ENCODE measurements at places on chromosomes 3 and 15.

DNA sequence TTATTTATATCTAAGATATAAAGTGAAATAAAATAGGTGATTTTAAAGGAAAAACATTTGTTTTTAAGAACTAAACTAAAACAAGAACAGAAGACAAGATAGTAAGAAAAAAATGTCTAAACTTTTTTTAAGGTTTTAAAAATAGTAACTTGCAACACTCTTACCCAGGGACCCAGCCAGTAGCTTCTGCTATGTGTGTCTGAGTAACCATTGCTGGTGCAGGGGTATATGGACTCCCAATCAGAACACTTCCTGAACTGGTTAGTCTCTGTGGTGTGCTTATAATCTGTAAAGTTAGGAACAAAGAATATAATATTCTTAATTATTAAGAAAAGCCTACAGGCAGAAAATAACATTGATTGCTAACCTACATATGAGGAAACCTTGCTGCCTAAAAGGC, 118.4 kb downstream of the ATP1B3 start:
- DNase-seq: no peak

DNA sequence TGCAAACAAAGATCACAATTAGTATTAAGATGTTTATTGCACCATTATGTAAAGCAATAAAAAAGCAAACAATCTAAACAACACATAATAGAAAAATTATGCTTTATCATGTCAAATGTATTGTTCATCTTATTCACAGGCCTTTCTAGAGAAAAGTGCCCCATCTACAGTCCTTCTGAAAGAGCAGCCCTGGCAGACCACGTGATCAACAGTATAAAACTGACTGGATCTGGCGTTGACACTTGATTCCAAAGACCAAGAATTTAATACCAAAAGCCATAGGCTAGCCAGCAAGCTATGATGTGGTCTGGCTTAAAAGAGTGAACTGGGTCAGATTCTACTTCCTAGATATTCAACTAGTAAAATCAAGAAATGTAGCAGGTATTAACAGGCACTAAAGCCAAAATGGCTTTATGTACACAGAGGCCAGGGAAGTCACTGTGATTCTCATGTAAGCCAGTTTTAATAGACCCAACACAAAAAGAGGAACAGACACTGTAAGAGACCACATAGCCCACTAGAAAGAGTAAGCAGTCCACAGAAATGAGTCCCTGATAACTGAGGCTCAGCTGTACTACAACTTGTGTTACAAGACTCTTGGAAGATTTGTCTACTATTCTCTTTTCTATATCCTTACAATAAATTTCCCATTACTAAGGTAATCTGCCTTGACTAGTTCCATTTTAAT, 32.5 kb downstream of the DMXL2 start:
- DNase-seq: no peak

DNA sequence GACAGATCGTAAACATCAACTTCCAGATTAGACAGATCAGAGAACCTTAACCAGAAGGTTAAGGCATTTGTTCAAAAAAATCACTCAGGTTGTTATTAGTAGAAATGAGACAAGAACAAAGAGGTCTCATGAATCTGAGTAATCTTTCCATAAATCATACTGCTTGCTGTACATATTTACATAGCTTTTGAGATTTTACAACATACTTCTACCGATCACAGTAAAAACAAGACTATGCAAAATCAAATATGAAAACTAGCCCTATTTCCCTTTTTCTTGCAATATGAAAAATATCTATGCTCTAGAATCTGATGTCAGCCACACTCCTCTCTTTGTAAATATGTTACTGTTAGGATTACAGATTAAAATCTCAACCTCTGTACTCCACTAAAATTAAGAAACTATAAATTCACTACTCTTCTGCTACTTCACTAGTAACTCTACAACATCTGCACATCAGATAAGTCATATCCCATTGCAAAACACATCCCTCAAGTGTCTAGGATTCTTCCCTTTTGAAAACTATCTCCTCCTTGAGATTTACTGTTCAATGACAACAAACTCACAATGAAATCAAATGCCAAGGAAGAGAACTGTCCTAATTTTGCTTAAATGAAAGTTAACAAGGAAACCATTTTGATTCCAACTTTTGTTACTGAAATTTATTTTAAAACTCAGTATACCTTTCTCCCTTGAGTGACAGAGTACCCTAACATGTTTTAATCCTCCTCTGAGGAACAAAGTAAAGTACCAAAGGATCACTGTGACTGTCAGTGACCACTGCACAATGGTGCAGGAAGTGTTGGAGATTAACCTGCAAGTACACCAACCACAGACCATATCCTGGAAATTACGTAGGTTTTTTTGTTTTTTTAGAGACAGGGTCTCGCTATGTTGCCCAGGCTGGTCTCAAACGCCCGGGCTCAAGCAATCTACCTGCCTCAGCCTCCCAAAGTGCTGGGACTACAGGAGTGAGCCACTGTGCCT, 12.8 kb downstream of the DCUN1D1 start:
- DNase-seq: no peak

GRCh38 chr15:96392380-96393208, 62.1 kb downstream of the NR2F2 start:
- no peak for DNase-seq

Data from Calu3 (cell line).